Left colon (tissue), 2 donors: ENCODE measurements at places on chromosomes 13 and 19.

- no peak for DNase-seq
Measured at GRCh38 chr13:20064128-20064527, 96.7 kb downstream of the GJA3 start.

DNA sequence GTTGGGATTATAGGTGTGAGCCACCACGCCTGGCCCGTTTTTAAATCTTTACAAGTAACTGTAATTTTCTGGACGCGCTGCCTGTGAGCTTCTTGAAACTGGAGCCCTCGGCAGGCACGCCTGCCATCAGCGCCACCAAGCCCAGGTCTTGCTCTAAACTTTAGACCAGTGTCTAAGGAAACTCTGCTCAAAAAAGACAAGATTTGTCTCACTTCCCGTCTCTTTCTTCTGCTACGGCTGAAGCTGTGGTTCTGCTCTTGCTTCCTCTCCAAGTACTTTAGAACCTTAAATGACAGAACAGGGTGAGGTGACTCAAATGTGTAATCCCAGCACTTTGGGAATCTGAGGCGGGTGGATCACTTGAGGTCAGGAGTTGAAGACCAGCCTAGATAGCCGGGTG, 24.9 kb downstream of the RCN3 start:
- no peak for DNase-seq

DNA sequence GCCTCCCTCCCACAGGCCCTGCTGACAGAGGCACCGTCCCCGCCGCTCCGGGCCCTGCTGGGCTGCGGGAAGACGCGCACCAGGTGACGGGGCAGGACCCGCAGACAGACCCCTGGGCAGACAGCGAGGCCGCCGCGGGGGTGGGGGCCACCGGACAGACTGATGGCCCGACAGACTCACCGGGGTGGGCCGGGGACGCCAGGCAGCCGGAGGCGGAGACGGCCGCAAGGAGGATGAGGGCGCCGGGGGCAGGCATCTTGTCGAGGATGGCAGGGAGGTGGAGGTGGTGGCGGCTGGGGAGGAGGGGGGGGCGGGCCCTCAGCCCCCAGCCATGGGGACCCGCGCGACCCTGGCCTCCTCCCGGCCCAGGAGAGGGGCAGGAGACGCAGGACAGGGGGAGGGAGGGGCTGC, 309 bp downstream of the LMTK3 start:
- no peak for DNase-seq

- DNase-seq = no peak
Measured at GRCh38 chr13:31122544-31123260, 39.0 kb downstream of the HSPH1 start.
